ENCODE measurements at places on chromosomes 2 and 18. TPM values are rescaled to one million over a fixed set of nuclear protein-coding genes. Genes with fewer than 3 reads are reported as not detected.
A peak's percentile ranks its signal among the peaks of the same experiment; 100 is the strongest.

The C2orf42 gene
- total RNA-seq = 11.0 TPM

The GRB14 gene
- 4.8 TPM for total RNA-seq

The SLC35F6 gene
- 17.9 TPM for total RNA-seq

- H3K27me3 ChIP-seq = no peaks in the 10 kb centered on the region
- H3K4me1 ChIP-seq = no peaks in the 10 kb centered on the region
- no peak overlapping the region for H3K4me3 ChIP-seq
- H3K27ac ChIP-seq = no peak overlapping the region
- H3K36me3 ChIP-seq = no peaks in the 10 kb centered on the region
These were observed 36.6 kb downstream of the FAM124B start for GRCh38 chr2:224365331-224365730.

GRCh38 chr2:200081811-200082210 is 126.4 kb downstream of the MAIP1 start:
- H3K4me1 ChIP-seq = no peaks in the 10 kb centered on the region
- H3K27me3 ChIP-seq = no peaks in the 10 kb centered on the region
- no peak for DNase-seq
- no peaks in the 10 kb centered on the region for H3K36me3 ChIP-seq
- H3K27ac ChIP-seq = no peak overlapping the region
- H3K4me3 ChIP-seq = no peak overlapping the region

GRCh38 chr2:171166328-171166983 is 5.8 kb upstream of the TLK1 start:
- no peak overlapping the region for H3K27ac ChIP-seq
- H3K4me1 ChIP-seq = no peaks in the 10 kb centered on the region
- H3K27me3 ChIP-seq = no peaks in the 10 kb centered on the region

DNA sequence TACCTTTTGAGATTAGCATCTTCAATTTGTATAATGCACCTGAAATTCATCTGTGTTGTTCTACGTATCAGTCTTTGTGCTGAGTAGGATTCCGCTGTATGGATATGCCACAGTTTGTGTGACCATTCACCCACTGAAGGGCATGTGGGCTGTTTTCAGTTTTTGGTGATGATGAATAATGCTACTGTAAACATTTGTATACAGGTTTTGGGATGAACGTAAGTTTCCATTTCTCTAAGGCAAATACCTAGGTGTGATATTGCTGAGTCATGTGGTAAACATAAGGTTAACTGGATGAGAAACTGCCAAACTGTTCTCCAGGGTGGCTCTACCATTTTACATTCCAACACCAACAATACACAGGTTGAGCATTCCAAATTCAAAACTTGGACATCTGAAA is 35.1 kb downstream of the CABYR start:
- no peak overlapping the region for H3K4me3 ChIP-seq
- peaks cover 12% of the 10 kb centered on the region for H3K4me1 ChIP-seq
- no peaks in the 10 kb centered on the region for H3K27me3 ChIP-seq
- no peak overlapping the region for H3K27ac ChIP-seq

DNA sequence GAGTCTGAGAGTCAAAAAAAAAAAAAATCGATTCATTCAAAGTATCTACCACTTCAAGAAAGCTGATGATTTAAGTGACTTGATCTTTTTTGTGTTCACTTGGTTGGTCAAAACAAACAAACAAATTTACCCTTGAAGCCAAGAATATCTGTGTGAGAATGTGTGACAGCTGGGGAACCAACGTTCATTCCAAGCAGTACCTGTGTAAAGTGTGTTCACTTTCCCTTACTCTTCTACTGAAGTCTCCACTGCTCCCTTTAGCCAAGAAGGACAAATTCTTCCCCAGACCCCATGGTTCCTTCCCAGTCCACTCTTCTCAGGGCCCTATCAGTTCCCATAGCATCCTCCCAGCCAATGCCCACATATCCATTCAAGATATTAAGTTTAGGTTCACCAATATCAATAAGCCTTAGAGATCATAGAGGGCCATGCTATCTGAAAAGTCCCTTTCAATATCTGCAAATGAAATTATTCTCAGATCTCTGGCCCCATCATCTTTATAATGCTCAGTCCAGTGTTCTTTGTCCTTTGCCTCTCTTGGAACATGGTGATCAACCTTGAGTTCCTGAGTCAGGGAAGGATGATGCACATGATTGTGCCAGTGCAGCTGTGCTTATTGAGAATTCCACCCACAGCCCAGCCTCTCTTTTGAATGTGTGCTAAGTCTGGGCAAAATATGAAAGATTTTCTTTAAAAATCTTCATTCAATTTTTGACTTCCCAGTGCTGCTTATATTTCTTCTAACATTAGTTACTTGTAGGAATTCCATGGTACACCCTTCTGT is 82.8 kb upstream of the DTNA start:
- peaks cover 32% of the 10 kb centered on the region for H3K4me1 ChIP-seq
- no peak overlapping the region for H3K4me3 ChIP-seq

DNA sequence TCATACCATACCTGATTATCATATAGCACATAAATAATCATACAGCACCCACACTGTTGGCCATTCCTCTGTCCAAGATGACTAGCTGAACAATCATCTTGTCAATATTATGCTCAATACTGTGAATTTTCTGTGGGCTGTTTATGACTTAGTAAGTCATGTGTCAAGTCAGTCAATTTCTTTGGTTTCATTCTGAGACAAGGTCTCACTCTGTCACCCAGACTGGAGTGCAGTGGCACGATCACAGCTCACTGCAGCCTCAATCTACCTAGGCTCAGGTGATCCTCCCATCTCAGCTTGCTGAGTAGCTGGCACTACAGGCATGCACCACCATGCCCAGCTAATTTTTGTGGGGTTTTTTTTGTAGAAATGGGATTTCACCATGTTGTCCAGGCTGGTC is 5.7 kb downstream of the MCM6 start:
- no peak overlapping the region for H3K4me3 ChIP-seq
- H3K4me1 ChIP-seq = no peaks in the 10 kb centered on the region
- no peak for DNase-seq
- H3K36me3 ChIP-seq = peaks cover 70% of the 10 kb centered on the region
- H3K27ac ChIP-seq = no peak overlapping the region
- H3K27me3 ChIP-seq = no peaks in the 10 kb centered on the region

DNA sequence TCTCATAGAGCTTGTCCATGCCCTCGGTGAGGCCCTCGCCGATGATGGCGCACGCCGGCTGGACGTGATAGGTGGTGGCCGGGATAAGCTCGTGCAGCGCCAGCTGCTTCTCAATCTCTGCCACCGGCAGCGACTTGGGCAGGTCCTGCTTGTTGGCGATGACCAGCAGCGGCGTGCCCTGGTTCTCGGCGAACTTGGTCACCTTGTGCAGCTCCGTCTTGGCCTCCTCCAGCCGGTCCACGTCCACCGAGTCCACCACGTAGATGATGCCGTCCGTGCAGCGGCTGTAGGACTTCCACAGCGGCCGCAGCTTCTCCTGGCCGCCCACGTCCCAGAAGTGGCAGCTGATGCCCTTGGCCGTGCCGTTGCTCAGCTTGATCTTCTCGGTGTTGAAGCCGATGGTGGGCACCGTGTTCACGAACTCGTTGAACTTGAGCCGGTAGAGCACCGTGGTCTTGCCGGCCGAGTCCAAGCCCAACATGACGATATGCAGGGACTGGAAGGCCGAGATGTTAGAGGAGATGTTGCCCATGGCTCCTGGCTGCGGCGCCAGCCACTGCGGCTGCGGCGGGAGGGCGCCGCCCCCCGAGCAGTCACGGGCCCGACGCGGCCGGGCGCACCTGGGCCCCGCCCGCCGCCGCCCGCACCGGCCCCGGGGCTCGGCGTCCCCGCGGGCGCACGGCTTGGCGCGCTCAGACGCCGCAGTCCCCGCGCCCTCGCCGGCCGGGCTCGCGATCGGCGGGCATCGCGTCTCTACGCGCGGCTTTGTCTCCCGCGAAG is 636 bp downstream of the ARL4C start:
- peaks cover 4% of the 10 kb centered on the region for H3K27me3 ChIP-seq
- H3K4me1 ChIP-seq = peaks cover 6% of the 10 kb centered on the region
- DNase-seq = peak; percentile 27
- peak overlapping the region; percentile 68 for H3K4me3 ChIP-seq

DNA sequence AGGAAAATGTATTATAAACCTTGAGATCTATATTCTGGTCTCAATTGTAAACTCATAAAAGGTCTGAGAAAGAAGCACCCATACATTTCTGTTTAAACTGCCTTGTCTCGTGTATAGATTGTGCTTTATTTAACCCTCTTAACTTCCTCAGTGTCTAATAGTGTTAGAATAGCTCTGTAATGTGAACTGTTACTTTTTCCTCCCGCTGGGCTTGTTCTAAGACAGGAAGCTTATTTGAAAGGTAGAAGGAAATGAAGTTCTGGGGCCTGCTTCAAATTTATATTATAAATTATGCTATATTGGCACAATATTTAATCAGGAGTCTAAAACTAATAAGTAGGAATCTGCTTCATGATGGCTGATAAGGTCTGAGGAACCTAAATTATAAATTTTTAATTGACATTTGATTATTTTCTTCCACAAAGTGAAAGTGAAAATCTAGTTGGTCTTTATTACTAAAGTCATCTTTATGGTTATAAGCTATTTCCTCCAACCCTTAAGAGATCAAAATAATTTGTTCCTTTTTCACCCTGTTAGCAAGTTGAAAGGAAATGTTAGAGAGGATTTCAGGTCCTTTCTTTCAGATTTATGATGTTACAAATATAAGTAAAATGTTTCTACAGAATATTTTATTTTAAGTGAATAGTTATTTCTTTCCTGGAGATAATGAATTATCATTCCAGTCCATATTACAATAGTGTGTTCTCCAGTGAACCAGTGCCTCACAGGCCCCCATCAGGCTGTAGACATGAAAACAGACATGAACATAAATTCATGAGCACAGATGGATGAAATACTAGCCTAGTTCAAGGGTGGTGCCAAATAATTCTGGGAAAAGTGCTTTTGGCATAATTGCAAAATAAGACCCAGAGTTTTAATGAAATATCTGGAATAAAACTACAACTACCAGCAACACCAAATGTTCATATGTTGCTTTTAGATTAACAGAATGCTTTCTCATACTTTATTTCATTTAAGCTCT is 7.9 kb downstream of the MFSD6 start:
- H3K4me1 ChIP-seq = no peaks in the 10 kb centered on the region
- no peak for DNase-seq
- no peaks in the 10 kb centered on the region for H3K36me3 ChIP-seq
- peaks cover 2% of the 10 kb centered on the region for H3K27me3 ChIP-seq

Measured in psoas muscle (tissue), 8 donors.